Stimulated activated CD4-positive, alpha-beta T cell treated with anti-CD3 and anti-CD28 coated beads, Interleukin-1b, Interleukin-23, amount 100 ng/mL, for 48 hours (primary cell): ENCODE measurements at places on chromosomes 12 and 14.

GRCh38 chr14:54688229-54688628 lies 121.3 kb downstream of the SAMD4A start:
- DNase-seq: peak; percentile 5

DNA sequence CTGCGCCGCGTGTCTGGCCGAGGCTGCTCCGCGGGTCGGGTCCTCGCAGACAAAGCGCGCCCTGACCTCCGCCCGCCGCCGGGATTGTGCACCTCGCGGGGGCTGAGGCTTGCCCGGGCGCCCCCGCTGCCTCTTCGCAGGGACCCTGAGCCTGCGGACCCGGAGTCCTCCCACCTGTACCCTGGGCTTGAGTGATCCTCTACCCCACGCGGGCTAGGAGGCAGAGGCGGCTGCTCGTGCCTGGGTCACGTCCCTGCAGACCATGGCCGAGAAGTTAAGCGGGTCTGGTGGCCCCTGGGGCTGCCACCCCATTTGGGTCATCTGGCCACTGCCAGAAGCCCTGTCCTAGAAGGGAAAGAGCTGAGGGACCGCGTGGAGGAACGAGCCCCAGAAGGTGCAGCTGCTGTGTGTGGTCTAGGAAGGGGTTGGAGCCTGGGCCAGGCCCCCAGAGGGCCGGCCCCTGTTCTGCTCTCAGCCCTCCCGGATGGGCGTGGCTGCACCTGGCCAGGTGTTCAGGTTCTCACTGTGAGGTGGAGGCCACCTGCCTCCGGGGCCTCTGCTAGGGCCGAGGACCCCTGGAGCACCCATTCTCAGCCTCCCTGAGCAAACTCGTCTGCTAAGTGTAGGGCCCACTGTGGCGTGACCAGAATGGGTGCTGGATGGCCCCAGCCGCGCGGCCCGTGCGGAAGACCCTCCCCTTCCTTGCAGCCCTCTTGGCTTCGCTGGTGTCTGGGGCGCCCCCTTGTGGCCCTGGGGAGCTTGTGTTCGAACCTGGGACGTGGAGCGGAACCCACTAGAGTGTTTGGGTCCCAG lies 49.6 kb downstream of the LRCOL1 start:
- DNase-seq: peak; percentile 77

- peak; percentile 53 for DNase-seq
Measured at GRCh38 chr12:14629832-14630710, 62.4 kb upstream of the PLBD1 start.

GRCh38 chr12:91833780-91834359 lies 311.8 kb downstream of the BTG1 start:
- DNase-seq: no peak

- no peak for DNase-seq
Measured at GRCh38 chr12:113831476-113831875, 134.6 kb downstream of the RBM19 start.

GRCh38 chr14:92819011-92819597 lies 25.0 kb downstream of the GOLGA5 start:
- DNase-seq: no peak

- DNase-seq: no peak
Measured at GRCh38 chr14:66643344-66643743, 135.4 kb downstream of the GPHN start.

- DNase-seq: no peak
Measured at GRCh38 chr14:73770977-73771847, 57.0 kb upstream of the PNMA1 start.

GRCh38 chr14:52150162-52150561 lies 81.3 kb upstream of the NID2 start:
- no peak for DNase-seq

DNA sequence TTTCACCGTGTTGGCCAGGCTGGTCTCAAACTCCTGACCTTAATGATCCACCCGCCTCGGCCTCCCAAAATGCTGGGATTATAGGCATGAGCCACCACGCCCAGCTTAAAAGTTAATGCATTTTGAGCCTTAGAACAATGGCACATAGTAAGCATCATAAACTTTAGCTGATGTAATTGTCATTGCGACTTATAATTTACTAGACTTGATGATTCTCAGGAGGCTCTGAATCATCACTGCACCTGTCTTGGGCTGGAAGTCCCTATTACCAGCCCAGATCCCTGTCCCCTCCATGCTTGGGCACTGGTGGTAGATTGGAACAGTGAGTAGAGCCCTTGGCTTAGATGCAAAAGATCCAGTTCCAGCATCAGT lies 26.1 kb downstream of the KMT5A start:
- DNase-seq: no peak

DNA sequence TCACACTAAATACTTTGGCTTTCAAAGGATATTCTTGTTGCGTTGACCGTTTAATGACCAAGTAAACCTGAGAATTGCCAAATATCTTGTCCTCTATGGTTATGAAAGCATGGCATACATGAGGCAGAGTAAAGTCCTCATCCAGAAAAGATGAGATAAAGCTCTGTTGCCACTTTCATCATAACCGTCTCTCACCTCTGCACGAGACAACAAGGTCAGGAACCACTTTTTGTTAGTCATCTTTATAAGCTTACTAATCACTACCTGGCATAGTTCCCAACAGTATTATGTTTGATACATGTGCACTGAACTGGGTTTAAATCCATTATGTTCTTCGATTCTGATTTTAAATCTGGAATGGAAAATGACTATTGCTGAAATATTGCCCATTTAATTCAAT lies 31.3 kb downstream of the PTPRB start:
- DNase-seq: no peak

- DNase-seq: no peak
Measured at GRCh38 chr12:105775343-105775742, 363.4 kb downstream of the NUAK1 start.

DNA sequence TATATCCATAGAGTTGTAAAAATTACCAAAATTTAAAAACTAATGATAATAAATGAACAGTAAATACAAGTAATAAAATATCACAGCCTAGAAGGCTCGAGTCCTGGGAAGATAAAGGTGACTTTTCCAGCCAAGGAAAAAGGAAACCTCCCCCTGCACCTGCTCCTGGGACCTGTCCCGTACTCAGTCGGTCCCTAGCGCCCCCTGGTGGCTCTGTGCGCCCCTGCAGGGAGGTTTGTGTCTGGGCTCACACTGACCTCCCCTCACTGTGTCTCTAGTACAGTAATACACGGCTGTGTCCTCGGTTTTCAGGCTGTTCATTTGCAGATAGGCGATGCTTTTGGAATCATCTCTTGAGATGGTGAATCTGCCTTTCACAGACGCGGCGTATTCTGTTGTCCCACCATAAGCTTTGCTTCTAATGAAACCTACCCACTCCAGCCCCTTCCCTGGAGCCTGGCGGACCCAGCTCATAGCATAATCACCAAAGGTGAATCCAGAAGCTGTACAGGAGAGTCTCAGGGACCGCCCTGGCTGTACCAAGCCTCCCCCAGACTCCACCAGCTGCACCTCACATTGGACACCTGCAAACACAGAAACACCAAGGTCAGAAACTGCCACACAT lies 1030.4 kb downstream of the TMEM121 start:
- DNase-seq: peak; percentile 76

DNA sequence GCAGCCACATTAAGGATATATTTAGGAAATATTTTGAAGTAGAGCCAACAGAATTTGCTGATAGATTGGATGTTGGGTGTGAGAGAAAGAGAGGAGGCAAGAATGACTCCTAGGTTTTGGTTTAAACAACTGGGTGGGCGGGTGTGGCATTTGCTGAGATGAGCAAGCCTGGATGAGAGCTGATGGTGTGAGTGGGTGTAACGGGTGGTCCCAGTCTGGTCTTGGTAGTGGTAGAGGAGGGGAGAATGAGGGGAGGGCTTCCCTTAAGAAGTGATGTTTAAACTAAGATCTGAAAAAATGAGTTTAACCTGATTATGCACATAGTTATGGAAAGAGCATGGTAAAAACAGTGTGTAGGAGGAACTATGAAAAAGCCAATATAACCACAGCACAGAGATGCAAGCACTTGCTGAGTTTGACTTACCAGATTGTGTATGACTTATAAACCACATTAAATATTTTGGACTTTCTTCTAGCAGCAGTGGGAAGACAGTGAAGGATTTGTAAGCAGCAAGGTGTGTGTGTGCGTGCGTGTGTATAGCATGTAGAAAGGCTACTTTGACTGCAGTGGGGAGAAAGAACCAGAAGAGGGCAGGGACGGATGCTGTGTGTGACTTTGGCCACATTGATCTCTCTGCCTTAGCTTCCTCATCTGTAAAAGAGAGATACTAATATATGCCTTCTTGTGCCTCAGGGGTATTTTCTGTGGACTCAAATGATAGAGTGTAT lies 139.7 kb downstream of the PRIMA1 start:
- peak; percentile 48 for DNase-seq

GRCh38 chr12:64187370-64187769 lies 34.7 kb downstream of the KICS2 start:
- DNase-seq: no peak

DNA sequence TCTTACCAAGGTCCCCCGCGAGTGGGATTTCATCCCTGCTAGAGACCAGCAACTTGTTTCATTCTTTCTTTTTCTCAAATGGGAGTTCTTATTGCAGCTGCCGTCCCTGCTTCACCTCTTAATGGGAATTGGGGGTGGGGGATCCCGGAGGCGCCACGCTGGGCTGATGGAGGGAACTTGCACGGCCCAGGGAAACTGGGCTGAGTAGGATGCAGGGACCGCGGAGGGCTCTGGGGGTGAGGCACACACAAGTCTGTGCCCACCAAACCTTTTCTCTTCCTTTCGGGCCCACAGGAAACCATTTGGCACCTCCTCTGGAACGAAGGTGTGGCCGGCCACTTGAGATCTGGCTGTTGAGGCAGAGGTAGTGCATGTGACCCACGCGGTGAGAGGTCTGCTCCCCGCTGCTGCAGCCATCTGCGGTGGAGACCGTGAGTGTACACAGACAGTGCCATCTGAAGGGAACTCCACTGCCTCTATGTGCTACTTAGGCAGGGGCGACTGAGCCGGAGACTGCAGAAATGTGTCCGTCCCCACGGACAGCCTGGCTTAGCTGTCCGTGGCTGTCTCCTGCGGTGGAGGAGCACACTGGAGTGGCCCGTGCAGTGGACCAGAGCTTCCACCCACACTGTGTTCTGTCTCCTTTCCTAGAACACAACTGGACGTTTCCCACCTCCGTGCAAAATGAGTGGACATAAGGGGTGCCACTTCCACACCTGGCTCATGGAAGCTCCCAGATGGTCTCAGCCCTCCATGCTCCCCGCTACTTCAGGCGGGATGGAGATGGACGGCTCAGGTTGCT lies 42.1 kb upstream of the TESC start:
- no peak for DNase-seq

GRCh38 chr12:92206596-92206995 lies 61.0 kb upstream of the BTG1 start:
- no peak for DNase-seq

DNA sequence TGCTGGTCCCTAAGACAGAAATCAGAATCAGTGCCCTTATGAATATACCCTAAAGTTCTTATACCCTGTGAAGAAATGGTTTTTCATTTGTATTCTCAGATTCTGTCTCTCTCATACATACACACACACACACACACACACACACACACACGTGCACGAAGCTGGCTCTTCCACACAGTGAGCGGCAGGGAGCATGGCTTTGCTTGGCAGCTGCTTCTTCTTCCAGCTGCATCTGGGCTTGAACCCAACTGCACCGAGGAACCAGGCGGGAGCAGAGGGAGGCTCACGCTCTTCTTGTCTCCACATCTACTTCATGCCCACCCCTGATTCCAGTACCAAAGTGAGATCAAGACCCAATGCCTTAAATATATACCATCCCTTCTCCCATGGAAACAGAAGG lies 19.4 kb downstream of the GRIN2B start:
- DNase-seq: no peak

GRCh38 chr12:115322275-115322674 lies 638.3 kb upstream of the TBX3 start:
- no peak for DNase-seq

DNA sequence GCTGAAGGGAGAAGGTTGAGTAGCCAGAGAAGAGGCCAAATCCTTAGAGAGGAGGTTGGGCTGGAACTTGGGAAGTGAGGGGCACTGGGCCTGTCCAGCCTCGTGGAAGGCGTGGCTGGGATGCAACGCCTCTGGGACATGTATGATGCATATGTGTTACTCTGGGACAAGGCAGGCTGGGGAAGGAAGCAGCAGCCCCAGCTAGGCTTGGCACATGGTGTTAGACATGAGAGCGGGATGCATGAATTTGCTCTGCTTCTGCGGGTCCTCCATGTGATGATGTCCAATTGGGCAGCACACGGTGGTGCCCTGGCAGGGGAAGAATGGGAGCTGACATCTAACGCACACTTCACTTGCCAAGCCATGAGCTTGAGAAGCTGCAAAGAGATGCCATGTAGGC lies 21.3 kb downstream of the PLEKHH1 start:
- DNase-seq: no peak

DNA sequence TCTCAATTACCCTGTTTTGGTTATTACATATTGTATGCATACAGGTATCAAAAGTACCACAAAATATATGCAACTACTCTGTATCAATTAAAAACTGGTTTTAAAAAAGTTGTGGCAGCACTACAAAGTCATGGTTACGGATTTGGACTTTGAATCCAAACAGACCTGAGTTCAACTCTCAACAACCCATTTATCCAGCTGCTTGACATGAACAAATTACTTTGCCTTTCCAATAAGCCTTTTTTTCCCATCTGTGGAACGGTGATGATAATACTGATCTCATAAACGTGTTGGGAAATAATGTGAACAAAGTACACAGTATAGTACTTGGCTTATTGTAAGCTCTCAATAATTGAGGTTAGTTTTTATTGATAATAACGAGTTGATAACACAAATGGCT lies 85.0 kb downstream of the MNAT1 start:
- no peak for DNase-seq

DNA sequence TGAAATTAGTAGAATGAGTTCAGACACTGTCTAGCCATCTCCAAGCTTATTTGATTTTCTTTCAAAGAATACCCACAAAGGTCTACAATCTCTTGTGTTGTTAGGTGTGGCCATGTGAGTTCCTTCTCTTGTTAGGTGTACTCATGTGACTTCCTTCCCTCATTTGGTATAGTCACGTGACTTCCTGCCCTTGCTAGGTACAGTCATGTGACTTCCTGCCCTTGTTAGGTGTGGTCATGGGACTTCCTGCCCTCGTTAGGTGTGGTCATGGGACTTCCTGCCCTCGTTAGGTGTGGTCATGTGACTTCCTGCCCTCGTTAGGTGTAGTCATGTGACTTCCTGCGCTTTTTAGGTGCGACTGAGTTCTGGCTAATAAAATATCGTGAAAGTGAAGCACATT lies 179.6 kb downstream of the TMX1 start:
- peak; percentile 25 for DNase-seq

DNA sequence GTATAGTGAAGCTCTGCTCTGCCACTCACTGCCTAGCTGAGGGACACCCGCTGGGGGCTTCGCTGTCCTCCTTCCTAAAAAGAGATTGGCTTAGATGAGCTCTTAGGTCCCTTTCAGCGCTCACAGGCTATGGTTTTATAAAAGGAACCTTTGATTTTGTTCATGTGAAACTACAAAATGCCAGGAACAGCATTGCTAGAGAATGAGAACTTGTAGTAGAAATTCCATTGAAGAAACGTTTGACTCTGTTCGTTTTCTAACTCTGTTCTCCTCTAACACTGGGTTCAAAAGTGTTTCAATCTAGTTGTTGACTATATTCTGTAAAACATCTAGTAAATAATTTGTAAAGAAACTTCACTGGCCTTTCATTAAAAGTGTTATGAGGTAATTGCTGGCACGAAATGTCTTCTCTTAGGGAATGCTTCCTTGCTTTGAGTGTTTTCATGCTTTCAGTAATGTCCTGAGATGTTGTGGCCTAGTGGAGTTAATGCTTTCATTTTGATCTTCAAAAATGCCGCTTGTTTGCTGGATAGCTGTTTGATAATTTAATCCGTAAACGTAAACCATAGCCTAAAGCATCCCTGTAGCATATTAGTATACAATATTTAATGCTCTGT lies 1.6 kb downstream of the MARK3 start:
- DNase-seq: no peak
